Cortex of kidney (tissue), 1 donor: ENCODE measurements at places on chromosomes 2 and 18.

- DNase-seq = no peak
Measured at GRCh38 chr2:228657807-228658402, 476.4 kb upstream of the SPHKAP start.

DNA sequence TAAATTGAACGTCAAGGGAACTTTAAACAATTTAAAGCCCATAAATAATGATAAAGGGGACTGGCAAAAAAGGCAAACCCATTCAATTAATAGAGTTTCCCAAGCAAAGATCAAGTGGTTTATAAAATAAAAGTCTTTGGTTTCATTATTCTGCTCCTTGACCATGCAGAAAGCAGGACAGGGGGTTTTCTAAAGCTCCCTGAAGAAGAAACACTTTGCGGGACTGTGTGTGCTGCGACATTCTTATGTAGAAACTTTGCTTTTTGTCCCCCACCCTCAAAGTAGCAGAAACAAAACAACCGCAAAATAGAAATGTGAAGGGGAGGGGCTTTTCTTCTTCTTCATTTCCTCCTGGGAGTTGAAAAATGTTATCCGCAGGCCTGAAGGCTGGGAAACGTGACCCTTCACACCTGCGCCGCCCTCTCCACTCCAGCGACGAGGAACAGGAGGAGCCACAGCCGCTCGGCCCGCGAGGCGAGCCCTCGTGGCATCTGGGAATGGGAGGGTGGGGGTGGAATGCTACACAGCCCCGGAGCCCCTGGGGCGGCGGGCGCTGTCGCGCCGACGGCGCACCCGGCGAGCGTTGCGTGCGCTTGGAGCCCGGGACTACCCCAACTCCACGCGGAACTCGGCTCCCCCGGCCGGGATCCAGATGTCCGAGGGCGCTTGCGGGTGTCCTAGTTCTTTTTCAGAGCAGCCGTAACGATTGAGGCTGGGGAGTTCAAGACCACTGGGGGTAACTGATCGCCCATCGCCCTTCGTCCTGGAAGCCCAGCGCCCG lies 4.3 kb upstream of the GBX2 start:
- DNase-seq = no peak

- DNase-seq = no peak
Measured at GRCh38 chr2:103859238-103859637, 994.7 kb upstream of the POU3F3 start.

DNA sequence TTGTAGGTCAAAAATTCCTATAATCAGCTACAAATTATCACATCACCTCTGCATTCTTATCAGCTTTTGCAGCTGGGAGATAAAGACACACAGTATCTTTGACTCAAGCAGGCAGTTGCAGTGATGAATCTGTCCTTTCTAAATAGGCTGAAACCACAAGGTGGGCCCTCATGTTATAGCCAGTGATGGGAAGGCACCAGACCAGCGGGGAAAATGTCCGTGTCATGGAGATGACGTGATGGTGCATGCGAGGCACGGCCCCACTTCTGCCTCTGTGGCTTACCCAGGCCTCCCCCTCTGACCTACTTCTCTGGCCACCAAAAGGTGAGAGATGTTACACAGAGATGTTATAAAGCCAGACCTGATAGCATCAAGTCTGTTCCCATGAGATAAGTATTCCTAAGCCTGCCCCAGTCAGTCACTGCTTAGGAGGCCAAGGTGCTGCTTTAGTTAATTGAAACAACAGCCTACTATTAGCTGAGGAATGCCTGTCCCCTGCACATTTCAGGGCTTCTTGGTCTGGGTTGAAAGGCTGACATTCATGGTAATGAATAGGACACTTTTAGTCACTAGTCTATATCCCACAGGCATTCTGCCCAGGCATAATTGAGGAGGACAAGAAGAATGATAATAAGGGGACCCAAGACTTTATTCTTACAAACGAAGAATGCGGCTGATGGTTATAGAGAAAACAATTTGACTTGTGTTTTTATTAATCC lies 327.9 kb downstream of the LPIN1 start:
- DNase-seq = no peak

DNA sequence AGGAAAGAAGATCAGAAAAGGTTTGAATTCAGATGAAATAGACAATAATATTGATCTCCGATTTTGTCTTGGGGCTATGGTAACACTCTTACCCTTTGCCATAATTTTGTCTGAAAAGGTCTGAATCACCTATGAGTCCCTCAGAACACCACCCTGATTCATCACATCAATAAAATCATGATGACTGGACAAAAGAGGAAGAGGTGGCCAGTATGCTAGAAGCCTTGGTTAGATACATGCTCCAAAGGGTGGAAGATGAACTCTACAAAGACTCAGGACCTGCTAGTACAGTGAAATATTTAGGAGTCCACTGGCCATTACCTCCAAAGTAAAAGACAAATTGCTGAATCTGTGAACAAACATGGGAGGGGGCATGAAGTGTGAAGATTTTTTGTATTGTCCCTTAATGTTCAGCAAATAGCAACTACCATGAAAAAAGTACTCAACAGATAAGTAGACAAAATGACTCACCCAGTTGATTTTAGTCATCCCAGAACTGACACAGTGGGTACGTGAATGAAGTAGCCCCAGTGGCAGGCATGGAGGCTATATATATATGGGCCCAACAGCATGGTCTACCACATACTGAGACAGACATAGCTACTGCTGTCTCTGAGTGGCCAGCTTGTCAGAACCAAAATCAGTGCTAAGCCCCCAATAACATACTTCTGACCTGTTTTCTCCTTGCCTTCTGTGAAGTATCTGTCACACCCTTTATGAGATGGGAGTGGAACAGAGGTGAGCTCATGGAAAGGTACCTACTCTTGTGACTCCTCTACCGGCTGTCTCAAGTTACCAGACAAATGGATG lies 36.5 kb upstream of the GLS start:
- no peak for DNase-seq

DNA sequence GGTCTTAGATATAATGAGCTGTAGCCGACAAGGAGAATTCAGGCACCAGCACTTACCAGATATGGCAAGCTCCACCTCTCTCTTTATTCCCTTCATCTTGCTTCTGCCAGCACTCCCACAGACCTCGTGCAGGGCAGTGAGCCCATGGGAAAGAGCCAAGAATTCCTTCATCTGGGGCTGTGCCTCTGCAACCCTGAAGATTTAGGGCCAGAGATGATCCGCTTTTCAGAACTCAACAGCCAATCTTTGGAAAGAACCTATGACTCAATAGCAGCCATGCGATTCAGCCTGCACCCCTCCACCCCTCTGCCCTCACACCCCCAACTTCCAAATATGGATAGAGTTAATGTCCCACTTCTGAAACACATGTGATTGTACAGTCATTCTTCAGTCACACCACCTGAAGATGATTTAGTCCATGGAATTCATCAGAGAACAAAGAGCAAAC lies 533.7 kb upstream of the TNP1 start:
- DNase-seq = no peak

DNA sequence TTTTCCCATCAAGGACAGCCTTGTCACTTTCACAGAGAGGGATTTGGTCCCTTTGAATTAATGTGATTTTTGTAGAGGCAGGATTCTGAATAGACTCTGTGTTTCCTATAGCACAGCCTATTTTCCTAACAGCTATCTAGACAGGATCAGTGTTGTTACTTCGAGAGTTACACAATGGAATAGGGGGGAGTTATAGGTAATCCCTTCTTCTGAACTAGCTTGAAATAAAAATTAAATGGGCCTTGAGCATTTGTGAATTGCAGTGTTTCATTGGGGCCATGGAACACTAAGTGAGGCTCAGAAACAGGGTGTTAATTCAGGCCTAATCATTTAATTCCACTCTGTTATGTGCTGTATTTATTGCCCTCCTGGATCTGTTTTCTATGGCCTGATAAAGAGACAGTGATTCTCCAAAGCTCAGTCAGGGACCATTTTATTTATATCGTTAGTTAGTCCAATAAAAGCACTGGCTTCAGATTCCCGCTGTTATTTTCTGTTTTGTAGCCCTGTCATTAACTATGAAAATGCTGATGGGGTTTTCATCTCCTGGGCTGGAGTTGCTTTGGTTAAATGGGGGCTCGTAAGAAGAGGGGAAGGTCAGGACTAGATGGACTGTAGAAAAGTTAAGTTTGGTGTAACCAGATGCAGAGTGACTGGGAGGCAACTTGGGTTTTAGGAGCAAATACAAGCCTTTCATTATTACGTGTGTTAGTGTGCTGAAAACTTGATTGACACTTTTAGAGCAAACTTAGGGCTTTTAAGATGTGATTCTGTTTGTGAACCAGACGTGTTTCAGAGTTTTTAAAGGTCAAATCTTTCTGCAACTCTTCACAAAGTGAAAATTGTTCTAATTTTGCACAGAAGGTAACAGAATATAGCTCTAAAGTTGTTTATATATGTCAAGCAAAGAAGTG lies 461.0 kb upstream of the HNRNPA3 start:
- DNase-seq = no peak

- no peak for DNase-seq
Measured at GRCh38 chr2:196274387-196274809, 103.0 kb upstream of the STK17B start.

DNA sequence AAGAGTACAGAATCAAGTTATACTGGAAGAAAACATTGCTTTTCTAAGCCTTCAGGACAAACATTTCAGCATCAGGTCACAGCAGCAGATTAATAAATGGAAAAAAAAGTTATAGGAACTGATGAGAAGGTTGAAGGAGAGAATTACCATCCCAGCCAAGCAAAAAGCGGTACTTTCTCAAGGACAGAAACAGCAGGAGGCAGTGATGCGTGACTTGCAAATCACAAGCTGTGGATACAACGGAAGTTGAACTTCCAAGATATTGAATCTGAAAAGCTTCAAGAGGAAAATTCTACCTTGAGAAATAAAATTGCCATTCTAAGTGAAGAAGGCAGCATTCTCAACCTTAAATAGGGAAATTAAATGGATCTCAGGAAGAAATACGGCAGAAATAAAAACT lies 18.5 kb upstream of the SERPINB12 start:
- DNase-seq = no peak

- no peak for DNase-seq
Measured at GRCh38 chr2:118861731-118862130, 14.3 kb upstream of the EN1 start.

- no peak for DNase-seq
Measured at GRCh38 chr2:65528241-65528574, 95.8 kb upstream of the SPRED2 start.

DNA sequence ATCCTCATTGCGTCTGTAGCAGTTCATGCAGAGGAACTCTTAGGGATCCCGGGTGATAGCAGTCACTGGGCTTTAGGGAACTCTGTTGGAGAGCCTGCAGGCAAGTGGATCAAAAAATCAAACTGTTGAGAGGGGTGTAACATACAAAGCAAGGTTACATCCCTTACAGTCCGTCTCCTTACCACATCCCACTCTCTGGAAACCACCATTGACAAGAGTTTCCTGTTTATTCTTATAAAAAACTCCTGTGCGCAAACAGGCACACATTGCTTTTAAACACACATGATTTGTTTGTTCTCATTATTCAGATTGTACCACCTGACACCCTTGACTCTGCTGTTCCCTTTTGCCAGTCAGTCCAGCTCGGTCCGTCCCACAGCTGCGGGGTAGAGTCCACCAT lies 137.7 kb downstream of the LTBP1 start:
- DNase-seq = no peak

GRCh38 chr2:162308747-162309503 lies 9.6 kb downstream of the IFIH1 start:
- no peak for DNase-seq

- no peak for DNase-seq
Measured at GRCh38 chr2:64795024-64795592, 141.4 kb upstream of the SERTAD2 start.

- no peak for DNase-seq
Measured at GRCh38 chr2:157158111-157158510, 99.4 kb upstream of the GALNT5 start.

DNA sequence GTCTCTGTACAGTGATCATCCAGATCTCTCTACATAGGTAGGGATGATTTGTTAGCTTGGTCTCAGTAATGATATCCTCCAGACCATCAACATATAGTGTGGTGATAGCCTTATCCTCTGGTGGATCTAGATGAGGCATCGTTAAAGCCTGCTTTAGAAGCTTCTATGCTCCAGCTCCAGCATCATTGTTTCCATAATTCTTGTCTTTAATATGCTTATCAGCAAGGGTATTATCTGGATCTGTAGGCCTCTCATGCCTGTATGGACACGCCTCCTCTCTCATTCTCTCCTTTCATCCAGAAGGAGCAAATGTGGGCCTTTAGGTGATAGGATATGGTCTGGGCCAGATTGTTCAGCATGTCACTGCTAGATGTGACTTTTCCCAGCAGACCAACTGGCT lies 234.5 kb upstream of the CHST9 start:
- DNase-seq = no peak

- DNase-seq = no peak
Measured at GRCh38 chr2:39805936-39806608, 27.0 kb upstream of the THUMPD2 start.

- DNase-seq = no peak
Measured at GRCh38 chr2:102100371-102101096, 42.0 kb upstream of the IL1R1 start.

DNA sequence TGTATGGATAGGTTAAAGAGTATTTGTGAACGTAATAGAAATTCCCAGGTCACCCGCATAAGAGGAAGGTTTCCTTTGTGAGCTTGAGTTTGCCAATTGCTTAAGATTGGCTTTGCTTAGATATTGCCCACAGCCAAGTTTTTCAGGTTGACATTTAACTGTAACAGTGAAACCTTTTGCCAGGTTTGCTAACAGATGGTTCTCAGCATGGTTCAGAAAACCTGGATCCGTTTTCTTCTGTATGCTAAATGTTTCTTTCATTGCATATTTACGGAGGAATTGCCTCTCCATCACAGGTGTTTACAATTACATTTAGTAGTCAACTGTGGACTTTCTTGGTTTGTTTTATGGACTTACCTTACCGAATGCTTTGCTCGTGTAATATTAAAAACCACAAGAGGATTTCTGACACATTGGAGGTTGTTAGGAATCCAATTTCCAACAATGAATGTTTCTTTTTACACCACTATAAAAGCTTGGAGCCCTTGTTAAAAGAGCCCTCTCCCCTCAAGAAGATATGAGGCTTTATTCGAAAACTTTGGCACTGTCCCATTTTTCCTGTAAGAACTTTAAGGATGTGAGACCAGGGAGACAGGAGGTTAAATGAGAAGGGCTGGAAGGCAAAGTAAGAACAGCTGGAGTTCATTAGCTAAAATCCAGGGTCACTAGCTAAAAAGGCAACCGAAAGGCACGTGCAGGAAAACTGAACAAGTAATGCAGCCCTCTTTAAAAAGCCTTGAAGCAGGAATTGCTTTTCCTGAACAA lies 7.8 kb downstream of the CDK15 start:
- no peak for DNase-seq

DNA sequence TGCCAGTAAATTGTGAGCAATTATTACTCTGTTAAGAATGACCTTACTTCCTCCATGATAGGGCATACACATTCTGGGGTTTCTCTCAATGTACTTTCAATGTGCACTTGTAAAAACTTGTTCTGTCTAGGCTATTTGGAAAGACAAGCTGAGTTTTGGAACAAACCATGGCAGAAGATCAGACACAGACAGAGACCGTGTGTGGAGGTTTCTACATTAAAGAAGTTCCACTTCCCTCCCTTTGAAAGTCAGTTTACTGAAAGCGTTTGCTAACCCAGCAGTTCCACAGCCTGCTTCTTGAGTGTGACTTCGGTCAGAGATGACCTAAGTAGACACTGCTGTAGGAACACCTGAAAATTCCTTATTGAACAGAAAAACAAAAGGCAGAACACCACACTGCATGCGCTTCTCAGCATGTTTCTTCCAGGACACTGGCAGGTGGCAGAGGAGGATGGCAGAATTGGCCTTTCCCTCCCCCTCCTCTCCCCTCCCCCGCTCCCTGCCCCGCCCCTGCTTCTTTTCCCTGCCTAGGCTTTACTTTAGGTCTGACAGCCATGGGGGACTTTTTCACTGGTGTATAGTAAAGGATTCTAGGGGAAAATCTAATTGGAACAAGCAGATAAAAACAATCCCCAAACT lies 109.8 kb downstream of the NOL10 start:
- DNase-seq = no peak

GRCh38 chr2:18005411-18005810 lies 126.9 kb downstream of the KCNS3 start:
- DNase-seq = no peak
